ENCODE measurements at places on chromosomes 16 and 17.

GRCh38 chr16:52398491-52398960 is 148.4 kb downstream of the TOX3 start:
- DNase-seq, result no peak

DNA sequence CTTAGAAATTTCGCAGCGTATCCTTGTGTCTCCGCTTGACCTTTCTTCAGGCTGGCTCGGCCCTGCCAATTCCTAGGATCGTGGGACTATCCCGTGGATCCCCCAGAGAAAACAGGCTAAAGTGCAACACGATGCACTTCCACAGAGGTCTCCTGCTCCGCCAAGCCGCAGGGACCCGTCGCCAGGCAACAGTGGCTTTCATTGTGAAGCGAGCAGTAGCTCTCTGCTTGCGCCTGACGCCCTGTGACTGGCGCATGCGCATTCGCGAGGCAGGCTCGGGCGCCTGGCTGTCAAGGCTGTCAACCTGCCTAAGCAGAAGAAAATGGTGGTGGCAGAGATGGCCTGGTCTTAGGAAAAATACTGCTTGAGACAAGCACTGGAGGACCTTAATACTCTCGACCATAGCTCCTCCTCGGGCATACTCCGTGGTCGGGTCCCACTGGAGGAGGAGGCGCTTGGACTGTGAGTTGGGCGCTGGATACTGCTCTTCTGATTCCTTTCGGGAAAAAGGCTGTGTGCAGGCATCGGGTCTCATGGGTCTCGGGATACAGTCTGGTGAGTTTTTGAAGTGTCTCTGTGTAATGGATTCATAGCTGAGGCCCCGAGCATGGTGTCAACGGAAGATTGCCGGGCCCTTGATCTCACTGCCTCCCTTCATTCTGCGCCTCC is 2336.1 kb downstream of the TP53TG3F start:
- DNase-seq, result no peak

- no peak for DNase-seq
These were observed 66.9 kb downstream of the ABR start for GRCh38 chr17:1112875-1113274.

DNA sequence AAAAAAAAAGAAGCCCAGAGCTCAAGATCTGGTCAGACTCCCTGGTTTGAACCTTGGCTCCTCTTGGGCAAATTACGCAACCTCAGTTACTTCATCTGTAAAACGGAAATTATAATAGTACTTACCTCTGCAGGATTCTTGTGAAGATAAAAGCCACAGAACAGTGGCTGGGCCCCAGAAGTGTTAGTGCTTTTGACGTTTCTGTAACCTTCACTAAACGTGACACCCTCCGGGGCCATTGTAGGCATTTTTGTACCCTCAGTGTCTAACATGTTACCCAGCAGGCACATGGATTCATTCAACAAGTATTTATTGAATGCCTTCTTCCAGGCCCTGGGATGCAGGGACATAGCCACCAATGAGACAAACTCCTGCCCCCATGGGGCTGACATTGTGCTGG is 58.0 kb downstream of the PITPNC1 start:
- peak; percentile 76 for DNase-seq
